Activated T-cell treated with anti-CD3 and anti-CD28 coated beads for 1 hour (primary cell): ENCODE measurements at places on chromosomes 5 and 9.

GRCh38 chr5:1918488-1919208 is 35.9 kb upstream of the IRX4 start:
- no peak for DNase-seq

DNA sequence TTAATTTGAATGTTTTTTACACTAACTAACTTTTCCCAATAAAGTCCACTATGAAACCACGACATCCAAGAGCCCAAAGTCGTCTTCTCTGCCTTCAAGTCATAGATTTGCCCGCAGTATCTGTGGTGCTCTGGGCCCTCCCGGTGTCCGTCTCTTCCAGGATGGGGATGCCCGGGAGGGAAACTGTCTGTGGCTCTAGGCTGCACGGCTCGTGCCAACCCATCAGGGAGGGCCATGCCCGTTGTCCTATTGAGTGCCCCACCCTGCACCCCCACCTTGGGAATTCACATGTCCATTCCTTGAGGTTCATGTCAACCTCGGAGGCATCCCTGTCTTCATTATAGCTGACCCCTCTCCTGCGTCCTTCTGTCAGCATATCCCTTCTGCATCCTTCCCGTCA is 59.8 kb upstream of the LRRTM2 start:
- DNase-seq, result no peak

- no peak for DNase-seq
These were observed 37.3 kb upstream of the ADRA1B start for GRCh38 chr5:159878988-159879471.

GRCh38 chr9:114591849-114592248 is 4.3 kb downstream of the ATP6V1G1 start:
- DNase-seq, result no peak

- no peak for DNase-seq
These were observed 8.2 kb downstream of the LIFR start for GRCh38 chr5:38548064-38548759.

GRCh38 chr9:106731910-106732309 is 131.1 kb upstream of the ZNF462 start:
- no peak for DNase-seq

- no peak for DNase-seq
These were observed 36.0 kb downstream of the HMGXB3 start for GRCh38 chr5:150036513-150036912.

DNA sequence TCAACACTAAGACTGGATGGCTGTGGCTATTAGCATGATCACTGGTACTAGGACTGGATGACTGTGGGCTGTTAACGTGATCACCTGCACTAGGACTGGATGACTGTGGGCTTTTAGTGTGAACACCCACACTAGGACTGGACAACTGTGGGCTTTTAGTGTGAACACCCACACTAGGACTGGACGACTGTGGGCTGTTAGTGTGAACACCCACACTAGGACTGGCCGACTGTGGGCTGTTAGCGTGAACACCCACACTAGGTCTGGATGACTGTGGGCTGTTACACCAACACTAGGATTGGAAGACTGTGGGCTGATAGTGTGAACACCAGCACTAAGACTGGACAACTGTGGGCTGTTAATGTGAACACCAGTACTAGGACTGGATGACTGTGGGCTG is 329.2 kb downstream of the OSTF1 start:
- no peak for DNase-seq

GRCh38 chr5:116002116-116002906 is 30.0 kb upstream of the ARL14EPL start:
- no peak for DNase-seq

DNA sequence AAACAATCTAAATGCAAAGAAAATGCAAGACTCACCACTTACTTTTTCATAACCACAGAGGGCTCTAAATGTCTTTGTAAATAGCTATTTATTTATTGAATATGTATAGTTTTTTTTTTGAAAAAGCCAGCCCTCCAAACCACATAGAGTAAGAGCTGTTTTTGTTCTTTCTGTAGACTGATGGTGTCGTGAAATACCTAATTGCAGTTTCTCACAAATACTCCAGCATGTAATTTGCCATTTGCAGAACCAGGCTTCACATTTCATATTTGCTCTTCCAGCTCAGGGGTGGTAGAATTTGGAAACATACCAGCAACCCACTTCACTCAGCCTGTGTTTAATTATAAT is 159.8 kb downstream of the TMC1 start:
- DNase-seq, result no peak

GRCh38 chr9:36091026-36091953 is 45.2 kb upstream of the GLIPR2 start:
- DNase-seq, result no peak

DNA sequence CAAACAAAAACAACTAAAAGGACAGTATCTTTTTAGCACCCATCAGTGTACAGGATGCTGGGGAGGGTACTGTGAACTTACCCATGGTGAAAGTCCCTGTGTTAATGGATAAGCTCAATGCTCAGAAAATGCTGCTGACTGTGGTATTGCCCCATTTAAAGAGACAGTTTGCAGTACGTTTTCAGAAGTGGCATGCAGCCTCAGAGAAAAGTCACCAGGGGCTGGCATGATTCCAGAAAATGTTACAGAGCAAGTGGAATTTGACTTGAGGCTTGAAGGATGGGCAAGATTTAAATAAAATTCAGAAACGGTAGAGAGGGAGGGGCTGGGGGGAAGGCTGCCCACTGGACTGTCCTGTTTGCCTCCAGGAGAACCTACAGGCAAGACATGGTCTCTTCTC is 7.2 kb downstream of the S1PR3 start:
- no peak for DNase-seq

GRCh38 chr5:61019642-61020041 is 74.6 kb downstream of the NDUFAF2 start:
- DNase-seq, result no peak

- DNase-seq, result no peak
These were observed 3.8 kb upstream of the SYNPO start for GRCh38 chr5:150636391-150637244.
